Right ventricle myocardium superior (tissue), 1 donor: ENCODE measurements at places on chromosomes 16 and 17. TPM values are rescaled to one million over a fixed set of nuclear protein-coding genes. Genes with fewer than 3 reads are reported as not detected.

DNA sequence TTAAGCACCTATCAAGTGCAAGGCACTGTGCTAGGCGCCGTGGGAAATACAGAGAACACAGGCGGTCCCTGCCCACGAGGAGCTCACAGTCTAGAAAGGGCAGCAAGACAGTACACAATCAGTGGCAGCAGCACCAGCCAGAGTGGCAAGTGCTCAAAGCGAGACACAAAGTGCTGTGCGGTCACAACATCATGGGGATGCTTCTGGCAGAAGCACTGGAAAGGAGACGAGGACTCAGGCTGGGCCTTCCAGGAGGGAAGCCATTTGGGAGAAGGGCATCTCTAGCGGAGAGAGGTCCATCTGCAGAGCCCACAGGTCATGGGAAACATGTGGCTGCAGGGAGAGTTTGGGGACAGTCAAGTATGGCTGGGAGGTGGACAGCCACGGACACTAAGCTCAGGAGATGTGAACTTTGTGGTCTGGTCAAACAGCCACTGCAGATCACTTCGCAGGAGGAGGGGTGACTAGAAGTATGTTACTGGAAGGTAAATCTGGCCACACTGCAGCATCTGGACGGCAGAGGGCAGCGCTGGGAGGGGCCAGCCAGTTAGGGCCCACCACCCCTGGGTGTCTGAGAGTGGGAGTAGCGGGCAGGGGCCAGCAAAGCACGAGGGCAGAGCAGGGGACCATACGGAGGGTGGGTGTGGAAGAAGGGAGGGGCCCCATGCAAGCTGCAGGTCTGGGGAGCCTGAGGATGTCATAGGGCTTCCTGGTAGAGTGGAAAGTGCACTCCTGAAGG lies 71.1 kb downstream of the N4BP1 start:
- DNase-seq = no peak

The MYL4 gene
- total RNA-seq = 219 TPM

DNA sequence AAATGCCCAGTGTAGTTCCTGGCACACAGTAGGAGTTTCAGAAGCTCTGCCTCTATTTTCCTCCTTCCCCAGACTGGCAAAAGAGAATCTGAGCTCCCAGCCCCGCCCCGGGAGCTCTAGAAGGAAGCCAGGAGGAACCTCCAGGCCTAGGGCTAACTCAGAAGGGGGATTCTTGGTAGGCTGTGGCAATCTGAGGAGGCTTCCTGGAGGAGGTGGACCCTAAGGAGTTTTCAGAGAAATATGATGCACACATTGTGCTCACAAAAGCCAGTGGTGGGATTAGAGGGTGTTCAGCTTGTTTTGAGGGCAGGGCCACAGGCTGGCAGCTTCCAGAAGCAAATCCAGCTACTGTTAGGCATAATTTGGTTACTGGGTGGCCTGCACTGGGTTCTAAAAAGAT lies 10.0 kb downstream of the ADGRG1 start:
- no peak for DNase-seq

DNA sequence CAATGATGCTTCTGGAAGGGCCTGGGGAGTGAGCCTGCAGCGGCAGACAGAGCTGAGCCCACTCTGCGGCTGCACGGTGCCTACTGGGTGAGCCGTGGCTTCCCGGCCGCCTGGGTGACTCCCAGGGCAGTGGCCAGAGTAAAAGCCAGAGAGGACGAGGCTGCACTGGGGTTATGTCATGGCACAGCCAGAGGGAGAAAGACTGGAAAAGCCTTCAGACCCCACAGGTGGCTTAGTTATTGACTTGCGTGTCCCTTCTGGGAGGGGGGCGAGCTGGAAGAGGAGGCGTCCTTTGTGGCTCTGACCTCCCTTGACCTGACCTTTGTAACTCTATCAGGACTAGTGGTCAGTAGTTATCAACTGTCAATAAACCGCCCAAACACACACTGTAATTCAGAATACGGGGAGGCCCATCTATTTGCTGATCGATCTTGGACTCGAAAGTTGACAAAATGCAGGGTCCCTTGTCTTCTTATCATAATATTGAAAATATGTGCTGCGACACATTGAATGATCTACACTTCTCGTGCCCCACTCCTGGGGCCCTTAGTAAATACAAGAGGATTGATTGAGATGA lies 385.9 kb upstream of the ZFHX3 start:
- no peak for DNase-seq

GRCh38 chr16:68529608-68529930 lies 9.5 kb upstream of the ZFP90 start:
- DNase-seq = no peak

GRCh38 chr17:63932721-63933120 lies 590 bp upstream of the CD79B start:
- DNase-seq = no peak

The OTOP3 gene
- not detected for total RNA-seq

DNA sequence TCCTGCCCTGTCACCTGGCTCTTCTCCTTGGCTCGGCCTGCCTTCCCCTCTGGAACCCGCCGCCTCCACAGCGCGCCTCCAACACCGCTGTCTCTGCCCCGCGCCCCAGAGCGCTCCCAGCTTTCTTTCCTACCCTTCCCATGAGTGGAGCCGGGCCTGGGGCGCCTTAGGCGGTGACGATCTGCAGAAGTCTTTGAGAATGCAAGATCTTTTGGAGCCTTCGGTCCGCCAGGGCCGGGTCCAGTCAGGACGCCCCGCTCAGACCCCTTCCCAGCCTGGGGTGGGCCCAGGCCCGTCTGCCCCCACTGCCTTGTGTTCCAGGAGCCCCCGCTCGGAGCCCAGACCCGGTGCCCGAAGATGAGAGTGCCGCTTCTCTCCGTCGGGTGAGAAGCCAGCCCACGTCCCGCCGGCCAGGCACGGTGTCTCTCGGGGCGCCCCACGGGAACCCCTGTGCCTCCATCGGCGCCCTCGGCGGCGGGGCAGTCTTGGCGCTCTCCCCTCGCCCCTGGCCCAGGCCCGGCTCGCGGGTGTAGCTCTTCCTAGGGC lies 40.0 kb downstream of the MRM1 start:
- DNase-seq = no peak
